ENCODE measurements at places on chromosomes 13 and 19.

DNA sequence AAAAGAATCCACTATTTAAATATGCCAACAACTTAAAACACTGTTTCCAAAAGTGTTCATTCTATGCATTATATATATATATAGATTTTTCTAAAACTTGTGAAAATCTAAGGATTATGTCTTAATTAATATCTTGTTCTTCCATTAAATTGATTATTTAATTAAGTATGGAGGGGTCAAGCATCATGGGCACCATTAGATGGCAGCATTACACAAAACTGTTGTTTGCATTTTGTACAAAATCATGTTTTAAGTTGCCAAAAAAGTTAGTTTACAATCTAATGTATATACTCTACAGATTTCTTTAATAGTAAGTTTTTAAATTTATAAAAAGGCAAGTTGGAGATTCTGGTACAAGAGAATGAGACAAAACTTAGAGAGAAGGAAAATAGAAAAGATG, 213.2 kb upstream of the EDNRB start:
- DNase-seq, result no peak

DNA sequence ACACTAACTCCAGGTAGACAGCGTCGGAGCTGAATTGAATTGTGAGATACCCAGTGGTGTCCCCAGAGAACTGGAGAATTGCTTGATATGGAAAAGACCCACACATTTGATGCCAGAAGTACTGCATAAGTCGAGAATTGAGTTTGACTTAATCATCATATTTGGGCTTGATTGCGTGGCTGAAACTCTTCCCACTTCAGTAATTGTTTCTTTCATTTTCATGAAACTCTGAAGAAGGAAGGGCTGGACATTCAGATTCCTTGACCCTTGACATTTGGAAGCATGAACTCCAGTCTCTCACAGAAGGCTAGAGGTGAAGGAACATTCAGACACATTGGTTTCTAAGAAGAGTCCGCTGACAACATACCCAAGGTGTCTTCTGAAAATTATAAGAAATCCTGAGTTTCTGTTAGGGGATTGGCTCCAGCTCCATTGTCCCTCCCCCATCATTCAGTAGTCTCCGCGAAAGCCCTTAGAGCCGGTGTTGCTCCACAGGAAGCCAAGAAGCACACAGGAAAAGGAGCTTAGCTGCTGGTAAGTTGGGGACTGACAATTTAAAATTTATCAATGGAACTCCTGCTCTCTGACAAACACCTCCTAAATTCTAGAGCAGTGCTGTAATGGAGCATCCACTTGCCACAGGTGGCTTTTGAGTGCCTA, at the start of gene FPR2:
TSS of gene FPR2 (plus strand) at position 484 of the 660 bp plus-strand sequence. CDS start 7,479 bp downstream, outside the sequence.
- DNase-seq, result no peak

- no peak for DNase-seq
Observed at GRCh38 chr13:94548821-94549231, 47.1 kb downstream of the TGDS start.

- no peak for DNase-seq
Observed at GRCh38 chr13:30738526-30739236, 3.3 kb downstream of the ALOX5AP start.

- no peak for DNase-seq
Observed at GRCh38 chr13:37068962-37069361, 9.5 kb upstream of the SUPT20H start.

DNA sequence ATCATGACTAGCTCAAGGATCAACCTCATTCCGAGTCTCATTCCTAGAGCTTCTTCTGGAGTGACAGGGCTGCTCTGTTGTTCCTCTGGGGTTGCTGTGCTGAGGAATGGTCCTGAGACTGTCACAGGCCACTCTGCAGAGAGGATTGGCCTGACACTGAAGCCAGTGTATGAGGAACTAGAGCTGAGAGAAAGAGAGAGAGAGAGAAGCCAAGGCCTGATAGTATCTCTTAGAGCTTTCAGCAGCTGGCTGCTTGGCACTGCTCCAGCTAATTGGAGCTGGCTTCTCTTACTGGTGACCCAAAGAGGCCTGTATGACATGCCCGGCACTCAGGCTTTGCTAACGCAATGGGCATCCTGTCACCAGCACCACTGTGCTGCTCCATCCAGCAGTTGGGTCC, 73.4 kb upstream of the FLT1 start:
- no peak for DNase-seq

GRCh38 chr13:37475966-37476365, 122.6 kb downstream of the POSTN start:
- no peak for DNase-seq

DNA sequence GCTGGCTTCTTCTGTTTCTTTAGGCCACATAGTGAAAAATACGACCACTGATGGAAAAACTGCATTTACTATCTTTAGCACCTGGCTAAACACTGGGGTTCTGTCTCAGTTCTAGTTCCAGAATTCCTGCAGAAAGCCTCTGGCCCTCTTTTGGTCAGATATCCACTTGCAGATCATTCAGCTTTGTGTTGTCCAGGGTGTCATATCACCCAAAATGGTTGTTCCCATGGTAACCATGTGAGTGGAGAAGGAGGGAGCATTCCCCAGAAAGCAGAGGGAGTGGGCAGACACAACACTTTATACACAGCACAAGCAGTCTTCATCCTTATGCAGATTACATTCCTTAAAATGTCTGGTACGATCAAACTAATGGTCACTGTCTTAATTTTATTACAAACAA, 73.5 kb downstream of the CAB39L start:
- DNase-seq, result no peak

- DNase-seq, result no peak
Observed at GRCh38 chr13:37090912-37091311, 14.6 kb downstream of the CSNK1A1L start.

All from stimulated activated CD8-positive, alpha-beta memory T cell treated with anti-CD3 and anti-CD28 coated beads, Interleukin-2, amount 100 ng/mL, for 1 hour (primary cell).